ENCODE measurements at places on chromosomes 1 and 21.

DNA sequence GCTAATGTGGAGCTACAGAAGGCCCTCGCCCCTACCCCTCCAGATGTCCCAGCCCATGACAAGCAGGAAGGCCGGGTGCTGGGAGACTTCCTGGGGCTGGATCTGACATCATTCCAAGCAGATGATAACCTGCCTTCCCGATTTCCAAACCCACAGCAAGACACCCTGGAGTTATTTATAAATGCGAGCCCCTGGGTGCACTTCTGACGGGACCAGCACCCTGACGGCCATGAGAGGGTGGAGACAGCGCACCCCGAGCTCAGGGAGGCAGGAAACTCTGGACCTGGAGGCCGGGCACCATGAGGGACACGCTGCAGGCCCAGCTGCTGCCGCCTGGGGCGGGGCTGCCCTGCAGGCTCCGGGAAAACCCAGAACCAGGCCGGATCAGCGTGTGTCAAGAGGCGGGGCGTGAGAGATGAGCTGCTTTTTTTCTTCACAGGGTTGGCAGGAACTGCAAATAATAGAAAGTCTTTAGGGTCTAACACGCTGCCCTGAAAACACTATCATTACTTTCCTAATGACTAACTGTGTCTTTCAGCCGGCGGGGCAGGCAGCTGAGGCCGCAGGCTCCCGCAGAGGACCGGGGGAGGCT is 2.5 kb upstream of the PCBP3 start:
- peak; percentile 67 for DNase-seq

- no peak for DNase-seq
These were observed 22.5 kb downstream of the FAM177B start for GRCh38 chr1:222759451-222760035.

- DNase-seq, result peak; percentile 80
These were observed 51.8 kb upstream of the FAM89A start for GRCh38 chr1:231091831-231092301.

DNA sequence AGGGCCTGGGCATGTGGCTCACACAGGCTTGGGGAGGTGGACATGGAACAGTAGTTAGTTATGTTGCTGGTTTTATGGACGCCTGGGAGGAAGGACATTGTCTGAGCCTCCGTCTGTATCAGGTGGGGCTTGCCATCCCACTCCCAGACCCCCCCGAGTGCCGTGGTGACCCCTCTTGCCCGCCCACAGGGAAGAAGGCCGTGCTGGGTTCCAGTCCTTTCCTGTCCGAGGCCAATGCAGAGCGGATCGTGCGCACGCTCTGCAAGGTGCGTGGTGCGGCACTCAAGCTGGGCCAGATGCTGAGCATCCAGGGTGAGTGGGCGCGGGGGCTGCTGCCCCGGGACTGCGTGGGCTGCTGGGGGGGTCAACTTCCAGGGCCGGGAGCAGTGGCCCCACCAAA is 41.7 kb downstream of the COQ8A start:
- DNase-seq, result no peak

GRCh38 chr21:26969971-26970725 is 3.3 kb upstream of the ADAMTS5 start:
- no peak for DNase-seq

DNA sequence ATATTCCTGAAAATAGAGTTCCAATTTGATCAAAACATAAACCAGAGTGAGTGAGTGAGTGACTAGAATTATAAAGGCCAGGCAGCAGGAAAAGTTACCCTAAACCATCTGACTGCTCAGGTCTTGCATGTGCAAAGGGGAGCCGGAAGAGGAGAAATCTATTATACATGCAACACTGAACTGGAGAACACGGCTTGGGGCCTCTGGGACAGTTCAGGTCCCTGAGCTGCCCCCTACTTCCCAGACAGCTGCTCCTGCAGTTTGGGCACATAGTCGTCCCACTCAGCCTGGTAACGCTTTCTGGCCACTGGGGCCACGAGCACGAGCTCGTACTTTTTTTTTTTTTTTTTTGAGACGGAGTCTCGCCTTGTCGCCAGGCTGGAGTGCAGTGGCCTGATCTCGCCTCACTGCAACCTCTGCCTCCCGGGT is 40.1 kb downstream of the PTPRC start:
- DNase-seq, result no peak

DNA sequence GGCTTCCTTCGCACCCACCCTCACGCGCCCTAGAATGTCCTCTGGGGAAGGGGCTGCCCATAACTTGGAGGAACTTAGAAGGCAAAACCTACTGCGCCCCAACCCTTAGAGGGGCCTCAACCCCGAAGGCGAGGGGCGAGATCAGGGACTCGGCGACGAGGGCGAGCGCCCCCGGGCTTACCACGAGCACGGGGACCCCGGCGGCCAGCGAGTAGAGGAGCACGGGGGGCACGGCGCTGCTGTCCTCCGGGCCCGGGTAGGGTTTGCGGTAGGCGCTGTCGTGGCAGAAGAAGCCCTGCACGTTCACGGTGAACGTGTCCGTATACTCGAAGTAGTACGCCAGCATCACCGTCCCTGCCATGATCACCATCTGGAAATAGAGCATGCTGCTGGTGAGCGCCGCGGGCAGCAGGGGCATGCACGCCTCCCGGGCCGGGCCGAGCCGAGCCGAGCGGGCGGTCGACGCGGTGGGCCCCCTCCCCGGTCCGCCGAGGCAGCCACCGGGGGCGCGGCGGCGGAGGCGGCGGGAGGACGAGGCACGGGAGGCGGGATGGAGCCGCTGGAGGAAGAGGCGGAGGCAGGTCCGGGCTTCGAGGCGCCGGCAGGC is 304 bp downstream of the PLPPR5 start:
- DNase-seq, result peak; percentile 75

GRCh38 chr1:14635421-14635820 is 36.9 kb downstream of the KAZN start:
- no peak for DNase-seq

DNA sequence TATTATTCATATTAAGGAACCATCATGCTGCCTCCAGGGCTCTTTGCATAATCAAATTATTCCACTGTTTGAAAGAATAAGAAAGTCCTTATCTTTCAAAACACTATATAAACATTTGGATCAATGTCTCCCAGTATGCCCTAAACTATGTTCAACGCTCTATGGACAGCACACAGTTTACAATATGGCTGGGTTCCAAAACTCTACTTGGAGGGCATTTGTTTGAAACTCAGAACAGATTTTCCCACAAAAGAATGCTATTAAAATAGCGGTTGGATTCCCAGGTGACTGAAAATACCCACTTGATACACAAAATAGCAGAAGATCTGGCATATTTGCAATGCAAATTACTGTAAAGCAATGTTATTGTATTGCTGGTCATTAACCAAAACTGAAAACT is 3.2 kb downstream of the HAO2 start:
- DNase-seq, result no peak

- peak; percentile 69 for DNase-seq
These were observed 2.2 kb upstream of the ARHGAP30 start for GRCh38 chr1:161071886-161072371.

DNA sequence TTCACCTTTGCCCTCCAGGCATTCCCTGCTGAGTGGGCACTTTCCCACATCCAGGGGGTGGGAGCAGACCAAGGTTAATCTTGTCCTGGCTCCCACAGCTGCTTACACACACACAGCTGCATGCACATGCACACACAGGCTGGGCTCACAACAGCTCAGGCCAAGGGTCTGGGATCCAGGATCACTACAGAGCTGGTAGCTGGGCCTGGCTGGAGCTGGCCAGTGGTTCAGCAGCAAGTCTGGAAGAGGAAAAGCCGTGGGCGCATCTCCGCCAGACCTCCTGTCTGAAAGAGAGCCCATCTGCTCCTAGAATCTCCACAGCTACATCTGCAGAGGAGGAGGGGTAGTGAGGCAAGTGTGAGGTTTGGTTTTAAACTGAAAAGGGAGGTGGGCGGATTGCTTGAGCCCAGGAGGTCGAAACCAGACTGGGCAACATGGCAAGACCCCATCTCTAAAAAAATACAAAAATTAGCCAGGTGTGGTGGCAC is 3.8 kb downstream of the CDK18 start:
- DNase-seq, result peak; percentile 69

DNA sequence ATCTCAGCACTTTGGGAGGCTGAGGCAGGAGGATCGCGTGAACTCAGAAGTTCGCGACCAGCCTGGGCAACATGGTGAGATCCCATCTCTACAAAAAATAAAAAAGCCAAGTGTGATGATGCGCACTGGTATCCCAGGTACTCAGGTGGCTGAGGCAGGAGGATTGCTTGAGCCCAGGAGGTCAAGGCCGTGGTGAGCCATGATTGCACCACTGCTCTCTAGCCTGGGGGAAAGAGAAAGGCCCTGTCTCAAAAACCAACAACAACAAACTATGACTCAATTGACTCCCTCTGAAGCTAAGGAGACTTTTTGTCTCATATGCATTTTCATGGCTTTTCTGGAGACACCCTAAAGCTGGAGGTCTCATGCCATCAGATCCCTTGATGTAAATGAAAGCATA is 118.8 kb downstream of the CCDC185 start:
- DNase-seq, result no peak

DNA sequence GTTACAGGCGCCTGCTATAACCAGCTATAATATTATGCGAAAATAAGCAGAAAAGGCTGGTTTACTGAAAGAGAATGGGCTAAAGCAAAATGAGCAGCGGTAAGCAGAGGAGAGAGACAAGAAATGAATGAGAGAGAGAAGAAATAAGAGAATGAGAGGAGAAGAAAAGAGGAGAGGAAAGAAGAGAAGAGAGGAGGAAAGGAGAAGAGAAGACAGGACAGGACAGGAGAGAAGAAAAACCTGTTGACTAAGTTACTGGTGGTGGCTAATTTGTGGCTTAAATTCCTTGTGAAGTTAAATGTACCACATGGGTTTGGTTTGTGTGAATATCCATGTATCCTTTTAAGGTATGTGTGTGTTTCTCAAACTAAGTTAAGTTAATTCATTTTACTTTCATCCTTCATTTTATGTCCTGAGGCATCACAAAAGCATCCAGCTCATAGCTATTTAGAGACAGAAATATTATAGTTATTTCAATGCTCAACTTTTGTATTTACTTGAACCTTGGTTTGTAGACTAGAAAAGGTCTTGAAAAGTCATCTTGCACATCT is 3.1 kb upstream of the DDR2 start:
- no peak for DNase-seq

GRCh38 chr1:87104945-87105344 is 190.5 kb downstream of the HS2ST1 start:
- no peak for DNase-seq

DNA sequence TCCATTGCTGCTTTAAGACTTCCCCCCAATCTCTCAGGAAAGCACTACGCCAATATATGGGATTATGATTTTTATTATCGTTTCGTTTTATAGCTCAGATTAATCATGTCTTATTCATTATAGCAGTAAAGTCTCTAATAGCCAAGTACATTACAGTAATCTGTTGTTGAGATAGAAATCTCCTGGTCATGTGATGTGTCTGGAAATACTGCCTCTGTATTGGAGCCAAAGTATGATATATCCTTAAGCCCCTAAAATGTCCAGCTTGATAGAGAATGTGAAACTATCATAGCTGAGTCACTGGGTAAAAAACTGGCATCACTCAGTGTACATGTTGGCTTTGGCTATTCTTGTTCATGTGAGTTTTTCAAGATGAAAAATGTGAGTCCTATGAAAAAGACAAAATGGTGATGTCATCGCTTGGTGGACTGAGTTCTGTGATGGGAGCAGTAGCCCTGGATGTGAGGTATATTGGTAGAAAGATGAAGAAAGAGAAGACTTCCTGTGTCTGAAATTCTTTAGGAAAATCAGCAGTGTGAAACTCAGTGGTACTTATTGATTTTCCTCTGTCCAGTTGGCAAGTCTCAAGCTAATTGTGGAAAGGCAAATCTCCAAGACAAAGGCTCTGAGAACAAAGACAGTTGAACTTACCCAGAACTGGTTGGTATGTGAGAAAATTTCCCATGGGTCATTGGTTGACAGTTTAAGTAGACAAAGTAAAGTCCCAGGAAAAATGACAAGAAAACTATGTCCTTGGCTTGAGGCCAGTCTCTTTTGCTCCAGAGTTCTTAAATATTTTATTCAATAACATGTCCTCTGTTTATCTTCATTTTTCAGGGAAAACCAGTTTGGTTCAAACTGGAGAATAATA is 76.2 kb downstream of the BRINP2 start:
- no peak for DNase-seq

GRCh38 chr1:203663294-203663693 is 36.7 kb downstream of the ATP2B4 start:
- DNase-seq, result no peak

- DNase-seq, result no peak
These were observed 367.7 kb downstream of the PRDM2 start for GRCh38 chr1:14067711-14068110.

GRCh38 chr1:40476924-40477677 is at the start of gene ZFP69:
ZFP69 (plus strand) TSS chr1:40477290; CDS start chr1:40479362, 2,072 bp downstream.
- DNase-seq, result peak; percentile 91

- DNase-seq, result no peak
These were observed 119.0 kb upstream of the NRIP1 start for GRCh38 chr21:15183813-15184257.

DNA sequence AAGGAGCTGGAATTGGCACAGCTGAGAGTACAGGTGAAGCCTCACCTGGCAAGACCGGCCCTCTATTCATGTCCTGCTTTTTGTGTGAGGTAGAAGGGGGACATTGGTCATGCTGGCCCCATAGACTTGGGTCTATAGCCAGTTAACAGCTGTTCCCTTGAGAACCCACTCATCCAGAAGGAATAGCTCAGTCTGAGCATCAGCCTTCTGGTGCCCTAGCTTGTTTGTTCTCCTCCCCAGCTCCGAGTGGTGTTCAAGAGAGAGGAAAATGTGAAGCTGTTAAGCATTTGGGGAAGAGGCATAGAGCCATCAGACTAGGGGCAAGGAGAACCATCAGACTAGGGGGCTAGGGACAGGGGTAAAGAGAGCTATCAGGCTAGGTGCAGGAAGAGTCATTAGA is 290.9 kb downstream of the SIPA1L2 start:
- no peak for DNase-seq

DNA sequence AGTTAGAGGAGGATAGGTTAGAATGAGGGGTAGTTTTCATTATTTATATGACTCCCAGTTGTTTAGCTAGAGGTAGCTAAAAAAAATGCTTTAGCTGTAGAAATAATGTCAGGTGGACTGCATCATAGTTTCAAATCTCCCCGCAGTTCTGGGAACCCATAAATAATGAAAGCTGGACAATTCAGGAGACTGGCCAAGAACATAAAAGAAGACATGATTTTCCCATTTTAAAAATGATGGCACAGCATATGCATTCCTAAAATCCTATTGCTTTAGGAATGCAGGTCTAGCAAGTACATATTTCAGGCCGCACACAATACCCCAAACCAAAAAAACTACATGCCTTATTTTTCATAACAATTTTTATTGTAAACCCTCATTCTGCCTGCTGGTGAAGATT is 143.3 kb downstream of the CTH start:
- no peak for DNase-seq

- DNase-seq, result no peak
These were observed 136.7 kb downstream of the FCRL5 start for GRCh38 chr1:157415661-157416060.

- no peak for DNase-seq
These were observed 707.8 kb downstream of the USP25 start for GRCh38 chr21:16437586-16437985.

DNA sequence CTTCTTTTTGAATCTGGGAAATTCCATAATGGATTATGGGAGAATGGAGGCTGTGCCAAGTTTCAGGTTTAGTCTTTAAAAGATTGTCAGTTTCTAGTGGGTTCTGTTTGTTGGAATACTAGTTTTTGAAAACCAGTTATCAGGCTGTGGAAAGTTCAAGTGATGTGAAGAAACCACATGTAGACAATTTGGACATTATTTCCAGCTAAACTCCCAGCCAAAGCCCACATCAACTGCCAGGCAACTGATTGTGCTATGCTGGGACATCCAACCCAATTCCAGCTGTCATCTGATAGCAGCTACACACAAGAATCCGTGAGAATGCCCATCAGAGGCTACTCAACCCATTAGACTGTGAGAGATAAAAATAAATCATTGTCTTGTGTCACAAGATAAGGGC is 546.1 kb upstream of the ADAMTS5 start:
- DNase-seq, result no peak
